ENCODE measurements at places on chromosomes 1 and 21.

DNA sequence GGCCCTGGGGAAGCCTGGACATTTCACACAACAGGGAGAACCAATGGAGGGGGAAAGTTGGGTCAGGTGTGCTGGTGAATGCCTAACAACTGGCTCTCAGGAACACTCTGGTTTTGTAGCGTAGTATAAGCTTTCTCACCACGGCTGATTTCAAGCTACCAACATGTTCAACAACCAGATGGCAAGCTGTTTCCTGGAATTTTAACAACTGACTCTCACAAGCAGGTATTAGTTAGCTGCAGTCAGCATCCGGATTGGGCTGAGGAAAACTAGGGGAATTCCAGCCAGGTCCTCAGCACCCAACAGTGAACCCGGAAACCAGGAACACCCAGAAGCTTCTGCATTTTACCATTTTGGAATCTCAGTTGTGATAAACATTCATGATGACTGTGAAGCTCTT, 162.3 kb upstream of the CAMK1G start:
- no peak for DNase-seq

- no peak for DNase-seq
Measured at GRCh38 chr1:205450448-205450847, 5.4 kb downstream of the BLACAT1 start.

- no peak for DNase-seq
Measured at GRCh38 chr1:83606416-83606955, 392.4 kb downstream of the TTLL7 start.

GRCh38 chr1:241424480-241424971, 67.5 kb upstream of the RGS7 start:
- peak; percentile 59 for DNase-seq

GRCh38 chr1:3670823-3671265, 18.5 kb downstream of the TP73 start:
- peak; percentile 83 for DNase-seq

GRCh38 chr1:97691325-97691724, 229.5 kb downstream of the DPYD start:
- DNase-seq = no peak
